ENCODE measurements at places on chromosomes 7 and 10.

- DNase-seq: no peak
Observed at GRCh38 chr10:99852481-99853213, 70.2 kb downstream of the ABCC2 start.

- no peak for DNase-seq
Observed at GRCh38 chr10:78563314-78563713, 505.5 kb upstream of the ZMIZ1 start.

GRCh38 chr7:126483972-126484371 lies 768.8 kb downstream of the GRM8 start:
- no peak for DNase-seq

DNA sequence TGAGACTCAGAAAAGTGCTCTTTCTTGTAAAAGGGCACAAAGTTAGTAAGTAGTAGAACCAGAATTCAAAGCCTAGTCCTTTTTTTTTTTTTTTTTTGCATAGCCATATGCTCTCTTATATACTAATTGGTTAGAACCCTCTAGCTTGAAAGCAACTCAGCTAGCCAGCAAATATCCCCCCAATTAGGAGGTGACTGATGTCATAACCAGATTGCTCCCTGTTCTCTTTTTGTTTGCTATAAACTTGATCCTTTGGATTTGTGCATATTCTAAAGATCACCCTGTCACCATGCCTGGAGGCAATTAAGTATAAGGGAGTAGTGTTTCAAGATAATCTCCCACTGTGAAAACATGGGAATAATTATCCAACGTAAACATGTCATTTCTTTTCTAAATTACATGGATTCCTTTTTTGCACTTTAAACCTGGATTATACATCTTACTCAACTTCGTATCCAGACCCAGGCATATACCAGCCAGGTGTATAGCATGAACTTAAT lies 963.4 kb downstream of the CNTNAP2 start:
- DNase-seq: no peak

- DNase-seq: no peak
Observed at GRCh38 chr7:129635300-129636029, 23.9 kb downstream of the NRF1 start.

GRCh38 chr7:26199301-26200037 lies 1.1 kb downstream of the HNRNPA2B1 start:
- peak; percentile 40 for DNase-seq

DNA sequence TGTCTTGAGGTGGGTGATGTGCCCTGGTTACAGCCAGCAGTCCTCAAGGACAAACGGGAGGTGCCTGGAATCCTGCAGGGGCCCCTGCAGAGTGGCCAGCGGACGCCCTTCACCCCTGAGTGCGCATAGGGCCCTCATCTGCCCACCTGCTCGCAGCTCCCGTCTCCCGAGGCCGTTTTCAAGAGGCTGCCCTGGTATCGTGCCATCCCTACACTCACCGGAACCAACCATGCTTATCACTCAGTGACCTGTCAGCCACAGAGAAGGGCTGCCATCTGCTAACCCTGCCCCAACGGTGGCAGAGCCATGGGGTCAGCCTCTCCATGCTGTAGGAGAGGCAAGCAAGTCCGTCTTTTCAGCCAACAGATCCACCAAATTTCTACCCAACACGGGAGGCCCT lies 122.0 kb downstream of the FAM53B start:
- DNase-seq: no peak

DNA sequence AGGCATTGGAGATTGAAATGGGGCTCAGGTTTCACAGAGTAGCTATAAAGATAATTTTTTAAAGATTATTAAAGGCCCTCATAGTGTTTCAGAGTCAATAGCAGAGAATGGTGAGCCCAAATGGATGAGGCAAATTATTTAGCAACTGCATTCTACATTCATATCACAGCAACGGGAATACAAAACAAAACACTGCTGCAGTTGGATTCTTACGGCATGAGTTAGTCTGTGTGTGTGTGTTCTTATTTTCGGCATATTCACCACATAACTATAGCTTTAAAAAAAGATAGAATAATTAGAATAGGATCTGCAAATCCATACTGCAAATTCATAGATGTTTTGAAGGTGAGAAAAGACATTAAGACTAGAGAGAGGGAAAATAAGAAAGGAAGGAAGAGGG lies 66.0 kb downstream of the SUGCT start:
- DNase-seq: no peak

DNA sequence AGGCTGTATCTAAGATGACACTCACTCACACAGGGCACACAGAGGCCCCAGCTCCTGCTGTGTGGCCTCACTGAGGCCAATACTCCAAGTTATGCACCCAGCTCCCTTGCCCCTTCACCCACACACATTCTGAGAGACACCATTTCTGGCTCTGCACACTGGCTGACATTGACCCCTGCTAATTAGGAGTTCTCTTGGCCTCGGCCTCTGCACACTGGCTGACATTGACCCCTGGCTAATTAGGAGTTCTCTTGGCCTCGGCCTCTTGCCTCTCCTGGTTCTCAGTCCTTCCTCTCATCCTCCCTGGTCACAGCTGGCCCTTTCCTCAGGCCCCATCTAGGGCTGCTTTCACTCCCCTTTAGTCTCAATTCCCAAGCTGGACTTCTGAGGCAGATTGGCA lies 97.3 kb downstream of the GRID1 start:
- DNase-seq: no peak

- DNase-seq: no peak
Observed at GRCh38 chr7:132049462-132050304, 493.3 kb upstream of the PODXL start.

GRCh38 chr10:50280049-50280841 lies 28.9 kb upstream of the ASAH2 start:
- no peak for DNase-seq

DNA sequence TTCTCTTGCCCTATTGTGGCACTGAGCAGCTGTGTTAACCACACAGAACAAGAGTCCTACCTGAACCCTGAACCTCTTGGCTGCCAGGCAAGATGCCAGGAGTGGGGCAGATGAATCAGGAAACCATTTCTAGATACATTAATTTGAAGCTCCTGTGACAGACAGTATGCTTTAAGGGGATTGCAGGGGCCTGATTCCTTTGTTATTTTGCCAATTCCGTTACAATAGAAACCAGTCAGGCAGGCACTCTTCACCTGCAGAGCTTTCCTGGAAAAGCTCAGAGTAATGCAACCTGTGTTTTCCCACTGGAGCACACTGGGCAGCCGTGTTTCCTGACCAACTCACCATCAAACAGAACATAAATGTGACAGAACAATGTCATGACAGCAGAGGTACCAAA lies 233.1 kb downstream of the BMPER start:
- DNase-seq: no peak

- DNase-seq: no peak
Observed at GRCh38 chr7:74655324-74655723, 2.2 kb upstream of the GTF2I start.

GRCh38 chr7:78254726-78255055 lies 456.1 kb downstream of the PHTF2 start:
- DNase-seq: no peak

Measured in stimulated activated CD8-positive, alpha-beta memory T cell treated with anti-CD3 and anti-CD28 coated beads, Interleukin-12 subunit alpha, Interleukin-12 subunit beta, amount 100 ng/mL, for 4 hours (primary cell).